Activated CD4-positive, alpha-beta T cell treated with anti-CD3 and anti-CD28 coated beads, Interleukin-2, amount 10 ng/mL, durations not matched to agents 24 days and 14 days (primary cell): ENCODE measurements at places on chromosomes 5 and 9. TPM values are rescaled to one million over a fixed set of nuclear protein-coding genes. Genes with fewer than 3 reads are reported as not detected.

GRCh38 chr5:14958188-14958587 is 86.6 kb upstream of the ANKH start:
- H3K27me3 ChIP-seq = peaks cover 6% of the 10 kb centered on the region
- no peak overlapping the region for H3K4me3 ChIP-seq
- no peak for DNase-seq
- H3K27ac ChIP-seq = no peak overlapping the region
- no peaks in the 10 kb centered on the region for H3K4me1 ChIP-seq

GRCh38 chr5:137245438-137245837 is 253.7 kb downstream of the SPOCK1 start:
- no peaks in the 10 kb centered on the region for H3K4me1 ChIP-seq
- H3K27ac ChIP-seq = no peak overlapping the region
- no peak for DNase-seq
- H3K4me3 ChIP-seq = no peak overlapping the region
- no peaks in the 10 kb centered on the region for H3K27me3 ChIP-seq

GRCh38 chr5:75940418-75940817 is 142.8 kb upstream of the SV2C start:
- DNase-seq = no peak
- no peak overlapping the region for H3K4me3 ChIP-seq
- no peaks in the 10 kb centered on the region for H3K36me3 ChIP-seq
- no peaks in the 10 kb centered on the region for H3K4me1 ChIP-seq

DTWD2 gene
- 1.8 and 2.2 TPM in 2 replicates for total RNA-seq

DNA sequence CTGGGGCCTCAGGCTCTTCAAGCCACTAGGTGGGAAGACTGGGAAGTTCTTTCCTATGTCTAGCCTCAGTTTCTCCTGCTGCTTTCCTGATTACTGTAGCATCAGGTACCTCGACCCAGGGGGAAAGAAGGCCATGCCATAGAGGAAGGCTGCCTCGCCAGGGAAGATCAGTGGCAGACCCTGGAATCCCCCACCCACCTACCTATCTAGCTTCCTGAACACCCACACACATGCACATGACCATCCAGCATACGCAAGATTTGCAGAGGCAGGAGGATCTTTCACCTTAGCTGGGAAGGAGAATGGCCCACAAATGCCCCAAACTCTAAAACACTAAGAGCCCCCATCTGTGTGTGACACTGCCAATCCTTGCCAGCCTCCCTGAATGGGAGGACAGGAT is 8.0 kb downstream of the NR5A1 start:
- H3K27me3 ChIP-seq = peaks cover 17% of the 10 kb centered on the region
- no peak overlapping the region for H3K27ac ChIP-seq
- no peak for DNase-seq
- H3K4me1 ChIP-seq = peaks cover 17% of the 10 kb centered on the region
- peaks cover 3% of the 10 kb centered on the region for H3K36me3 ChIP-seq

DNA sequence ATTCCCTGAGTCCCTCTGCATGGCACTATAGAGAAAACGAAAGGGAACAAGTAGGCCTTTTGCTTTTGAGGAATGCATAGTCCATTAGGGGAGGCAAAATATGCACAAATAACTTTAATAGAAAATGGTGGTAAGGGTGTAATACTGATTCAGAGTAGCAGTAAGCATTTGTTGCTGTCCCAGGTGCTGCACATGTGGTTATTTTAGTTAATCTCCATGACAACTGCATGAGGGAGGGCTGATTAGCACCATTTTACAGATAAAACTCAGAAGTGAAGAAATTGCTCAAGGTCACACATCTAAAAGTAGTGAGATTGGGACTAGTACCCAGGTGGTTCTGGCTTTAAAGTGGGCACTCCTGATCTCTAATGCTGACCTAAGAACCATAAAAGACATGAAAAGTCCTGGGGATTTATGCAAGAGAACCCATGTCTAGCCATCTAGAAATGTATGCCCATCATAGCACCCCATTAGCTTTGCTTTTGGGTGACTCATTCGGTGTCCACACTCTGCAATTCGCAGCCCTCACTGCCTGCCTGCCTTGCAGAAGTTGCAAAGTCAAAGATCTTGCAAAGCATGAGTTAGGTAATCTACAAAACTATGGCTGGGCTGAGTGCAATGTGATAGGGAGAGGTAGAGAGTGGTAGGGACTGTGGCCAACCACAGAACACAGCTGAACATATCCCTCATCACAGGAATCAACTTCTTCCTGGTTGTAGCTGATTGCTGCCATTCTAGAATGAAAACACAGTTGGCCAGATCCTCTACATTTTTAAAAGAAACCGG is 195.2 kb downstream of the PTTG1 start:
- no peak overlapping the region for H3K27ac ChIP-seq
- no peak overlapping the region for H3K4me3 ChIP-seq
- H3K36me3 ChIP-seq = no peaks in the 10 kb centered on the region
- H3K27me3 ChIP-seq = no peaks in the 10 kb centered on the region
- no peaks in the 10 kb centered on the region for H3K4me1 ChIP-seq

- H3K4me1 ChIP-seq = no peaks in the 10 kb centered on the region
- H3K27me3 ChIP-seq = no peaks in the 10 kb centered on the region
- no peak for DNase-seq
- no peak overlapping the region for H3K27ac ChIP-seq
- H3K4me3 ChIP-seq = no peak overlapping the region
Measured at GRCh38 chr9:93255994-93256877, 72.3 kb downstream of the WNK2 start.

DNA sequence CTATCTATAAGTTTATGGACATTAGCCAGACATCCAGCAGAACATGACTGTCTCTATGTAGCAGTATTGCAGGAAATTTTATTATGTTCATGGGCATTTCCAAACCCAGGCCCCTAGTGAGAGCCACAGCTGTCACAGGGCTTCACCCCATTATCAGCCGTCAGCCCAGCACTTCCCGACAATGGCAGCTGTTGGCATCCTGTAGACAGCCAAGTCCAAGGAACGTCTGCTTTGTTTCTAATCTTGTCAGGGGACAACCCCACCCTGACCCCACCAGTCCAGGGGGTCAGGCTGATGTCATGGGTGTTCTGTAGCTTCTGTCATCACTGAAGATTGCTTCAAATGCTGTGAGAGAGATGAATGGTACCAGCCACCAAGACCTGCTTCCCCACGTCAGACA is 565.3 kb upstream of the BRINP1 start:
- no peaks in the 10 kb centered on the region for H3K36me3 ChIP-seq
- H3K27ac ChIP-seq = no peak overlapping the region
- no peak for DNase-seq

SLCO6A1 gene
- total RNA-seq = not detected in 2 replicates

IFNA4 gene
- not detected in 2 replicates for total RNA-seq

DNA sequence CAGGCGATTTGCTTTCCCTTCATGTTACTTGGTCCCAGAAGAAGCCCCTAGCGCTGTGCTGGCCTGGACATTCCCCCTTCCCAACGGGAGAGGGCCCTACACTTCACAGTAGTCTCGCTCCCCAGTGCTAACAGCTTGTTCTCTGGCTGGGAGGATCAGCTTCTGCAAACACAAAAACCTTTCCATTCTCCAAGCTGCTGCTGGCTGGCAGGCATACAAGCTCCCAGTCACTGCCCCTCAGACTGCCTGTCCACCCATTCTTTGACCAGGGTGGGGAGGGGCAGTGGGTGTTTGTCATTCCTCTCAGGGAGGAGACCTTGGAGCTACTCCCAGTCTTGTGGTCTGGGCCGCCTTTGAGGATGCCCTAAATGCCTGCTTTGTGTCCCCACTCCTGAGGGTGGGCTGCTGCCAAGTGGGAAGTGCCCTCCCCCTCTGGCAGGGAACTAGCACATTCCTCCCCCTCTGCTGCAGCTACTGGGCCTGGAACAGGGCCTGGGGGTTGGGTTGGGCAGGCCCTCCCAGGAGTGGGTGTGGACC is 20.8 kb downstream of the ENHO start:
- H3K36me3 ChIP-seq = no peaks in the 10 kb centered on the region
- no peak overlapping the region for H3K4me3 ChIP-seq
- H3K4me1 ChIP-seq = peaks cover 6% of the 10 kb centered on the region
- peaks cover 26% of the 10 kb centered on the region for H3K27me3 ChIP-seq

CDKN2A gene
- total RNA-seq = 2.5 and 3.7 TPM in 2 replicates

- peaks cover 16% of the 10 kb centered on the region for H3K4me1 ChIP-seq
- H3K36me3 ChIP-seq = peaks cover 2% of the 10 kb centered on the region
- H3K4me3 ChIP-seq = peak within 1 kb of the TSS; percentile 88
- H3K27ac ChIP-seq = peak within 1 kb of the TSS; percentile 49
- peak; percentile 85 for DNase-seq
Measured at GRCh38 chr9:92947268-92948037, at the start of gene FGD3. Gene FGD3, plus strand, starts transcription at chr9:92947523. Its CDS starts 28,734 bp downstream, at chr9:92976257.

MVB12B gene
- total RNA-seq = 0.49 and 1.3 TPM in 2 replicates

LURAP1L gene
- total RNA-seq = not detected in 2 replicates

DNA sequence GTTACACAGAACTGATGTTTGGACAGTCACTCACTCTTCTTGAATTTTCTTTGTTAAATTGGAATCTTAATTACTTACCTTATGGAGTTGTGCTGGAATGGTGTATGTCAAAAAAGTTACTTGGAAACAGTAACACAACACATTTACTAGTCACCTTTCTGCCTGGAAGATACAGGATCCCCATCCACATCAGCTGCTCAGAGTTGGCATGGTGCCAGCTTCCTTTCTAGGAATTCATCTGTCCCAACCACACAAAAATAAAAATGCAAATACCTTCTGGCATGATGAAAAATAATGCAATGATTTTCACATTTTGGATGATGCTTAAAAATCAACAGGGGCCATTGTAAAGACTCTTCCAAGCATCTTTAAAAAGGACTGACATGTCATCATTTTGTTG is 341.5 kb downstream of the TMEM38B start:
- H3K27me3 ChIP-seq = no peaks in the 10 kb centered on the region
- no peak overlapping the region for H3K4me3 ChIP-seq
- DNase-seq = no peak
- H3K4me1 ChIP-seq = no peaks in the 10 kb centered on the region
- H3K36me3 ChIP-seq = no peaks in the 10 kb centered on the region

- H3K4me3 ChIP-seq = peak overlapping the region; percentile 94
- peak; percentile 87 for DNase-seq
- H3K36me3 ChIP-seq = peaks cover 15% of the 10 kb centered on the region
- peaks cover 51% of the 10 kb centered on the region for H3K4me1 ChIP-seq
- H3K27ac ChIP-seq = peak overlapping the region; percentile 96
Measured at GRCh38 chr9:75087289-75087823, 599 bp downstream of the NMRK1 start.

GRCh38 chr9:117734082-117734481 is 29.9 kb downstream of the TLR4 start:
- H3K4me3 ChIP-seq = no peak overlapping the region
- H3K4me1 ChIP-seq = no peaks in the 10 kb centered on the region
- DNase-seq = no peak
- H3K36me3 ChIP-seq = no peaks in the 10 kb centered on the region
- no peak overlapping the region for H3K27ac ChIP-seq
